ENCODE measurements at places on chromosomes 12 and 14.

DNA sequence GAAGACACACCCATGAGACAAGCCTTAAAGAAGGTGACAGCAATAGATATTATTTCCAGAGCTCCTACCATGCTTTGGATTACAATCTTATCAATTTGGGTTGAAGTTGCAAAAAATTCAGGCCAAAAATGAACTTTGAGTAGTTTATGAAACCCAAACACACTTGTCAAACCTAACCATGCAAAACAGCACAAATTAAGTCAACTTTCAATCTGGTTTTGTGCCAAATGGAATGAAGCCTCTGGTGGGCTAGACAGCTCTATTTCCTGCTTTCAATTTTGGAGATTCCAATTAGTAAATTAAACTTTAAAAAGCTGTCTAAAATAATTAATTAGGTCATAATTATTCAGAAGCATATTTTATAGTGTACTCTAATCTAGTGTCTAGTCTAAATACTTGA, 203.4 kb downstream of the SYT1 start:
- no peak for DNase-seq

- DNase-seq: no peak
Observed at GRCh38 chr12:93184672-93185368, 192.9 kb upstream of the NUDT4 start.

DNA sequence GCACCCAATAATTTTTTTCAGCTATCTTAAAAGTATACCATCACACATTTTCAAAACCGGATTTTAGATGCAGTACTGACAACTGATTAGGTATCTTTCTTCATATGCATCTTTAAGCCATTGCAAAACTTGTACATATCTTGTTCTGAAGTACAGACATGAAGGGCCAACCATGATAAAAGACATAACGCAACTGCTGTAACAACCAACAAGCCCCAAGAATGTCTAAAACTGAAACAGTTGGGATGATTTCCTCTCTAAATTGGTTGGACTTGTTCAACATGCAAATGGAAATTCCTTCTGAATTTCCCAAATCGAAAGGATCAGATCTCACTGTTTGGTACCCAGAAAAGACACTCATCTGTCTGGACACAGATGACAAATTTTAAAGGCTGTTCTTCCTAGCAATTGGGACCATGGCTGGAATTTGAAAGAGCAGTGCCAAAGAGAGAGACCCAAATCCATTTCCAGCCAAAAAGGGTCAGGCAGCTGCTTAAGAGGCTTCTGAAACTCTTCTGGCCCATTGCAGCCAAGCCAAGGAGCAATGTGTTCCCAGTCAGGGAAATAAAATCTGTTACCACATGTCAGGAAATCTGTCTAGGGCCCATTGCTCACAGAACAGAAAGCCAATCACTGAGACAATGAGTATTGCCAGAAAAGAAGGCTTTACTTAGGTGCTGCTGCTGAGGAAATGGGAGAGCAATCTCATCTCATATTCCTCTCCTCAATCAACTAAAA, 1122.4 kb upstream of the USP15 start:
- no peak for DNase-seq

DNA sequence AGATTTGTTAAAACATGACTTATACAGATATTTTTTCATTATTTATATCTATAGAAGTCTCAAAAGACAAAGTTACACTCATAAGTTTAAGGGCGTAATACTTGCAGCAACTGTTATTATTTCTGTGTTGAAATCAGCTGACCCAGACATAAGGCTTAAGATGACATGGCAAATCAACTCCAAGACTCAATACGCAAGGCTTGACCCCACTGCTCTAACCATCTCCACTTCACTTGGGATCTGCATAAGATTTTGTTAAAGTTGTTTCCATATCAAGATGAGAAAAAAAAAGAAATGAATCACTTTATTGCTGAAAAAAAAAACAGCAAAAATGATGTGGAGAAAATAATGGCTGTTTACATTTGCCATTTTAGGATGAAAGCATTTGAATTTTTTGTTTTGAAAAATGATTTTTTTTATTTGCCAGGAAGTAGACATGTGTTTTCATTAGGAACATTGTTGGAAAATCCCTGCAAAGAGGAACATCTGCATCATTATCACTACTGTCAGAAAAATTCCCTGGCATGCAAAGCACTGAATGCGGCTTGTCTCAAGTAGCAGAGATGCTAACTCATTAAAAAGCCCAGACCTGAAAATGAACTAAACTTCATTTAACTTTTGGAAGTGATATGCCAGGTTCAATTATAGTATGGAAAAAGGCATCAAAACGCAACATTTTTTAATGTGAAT, 73.5 kb downstream of the LIN7A start:
- DNase-seq: no peak

DNA sequence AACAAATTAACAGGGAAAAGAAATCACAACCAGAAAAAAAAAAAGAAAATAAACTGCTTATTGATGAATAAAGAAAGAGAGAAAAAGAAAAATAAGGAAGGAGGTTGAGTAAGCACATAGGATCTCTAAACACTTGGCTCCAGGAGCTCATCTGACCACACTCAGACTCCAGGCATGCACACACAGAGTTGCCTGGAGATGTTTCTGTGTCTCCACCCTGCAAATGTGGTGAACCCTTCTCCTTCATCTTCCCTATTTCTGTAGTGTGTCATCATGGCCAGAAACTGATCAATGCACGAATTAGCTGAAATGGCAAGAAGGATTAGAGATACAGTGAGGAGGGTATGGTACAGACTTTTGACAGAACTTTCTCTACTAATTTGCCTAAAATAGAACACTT, 20.2 kb downstream of the OR4N2 start:
- no peak for DNase-seq

DNA sequence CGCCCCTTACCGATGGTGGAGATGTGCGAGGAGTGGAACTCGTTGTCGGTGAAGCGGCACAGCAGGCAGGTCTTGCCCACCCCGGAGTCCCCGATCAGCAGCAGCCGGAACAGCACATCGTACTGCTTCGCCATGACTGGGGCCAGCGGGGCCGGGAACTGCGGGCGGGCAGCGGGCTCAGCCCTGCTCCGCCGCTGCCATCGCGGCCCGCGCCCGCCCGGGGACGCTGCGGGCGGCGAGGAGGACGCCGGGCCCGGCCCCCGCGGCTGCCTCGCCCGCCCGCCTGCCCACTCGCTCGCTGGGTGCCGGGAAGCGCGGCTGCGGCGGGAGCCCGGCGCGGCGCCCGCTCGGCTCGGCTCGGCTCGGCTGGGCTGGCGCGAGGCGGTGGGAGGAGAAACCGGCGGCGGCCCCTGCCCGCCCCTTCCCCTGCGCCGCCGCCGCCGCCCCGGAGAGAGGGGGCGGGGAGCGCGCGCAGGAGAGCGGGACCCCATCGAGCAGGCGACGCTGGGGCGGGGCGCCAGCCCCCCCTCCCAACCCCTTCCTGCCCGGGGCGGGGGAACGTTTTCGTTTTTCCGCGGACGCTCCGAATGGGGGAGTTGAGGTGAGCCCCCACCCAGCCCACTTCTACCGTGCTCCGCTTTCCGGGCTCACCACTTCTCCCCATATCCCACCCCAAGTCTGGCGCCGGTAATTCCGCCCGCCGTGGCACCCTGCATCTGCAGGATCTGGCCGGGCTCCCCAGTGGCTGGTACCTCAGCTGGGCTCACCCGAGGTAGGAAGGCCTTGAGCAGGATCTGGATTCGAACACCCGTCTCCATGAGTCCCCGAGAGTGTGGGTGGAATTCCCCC, at the start of gene RAB15:
Gene RAB15 (minus strand): TSS at position 394 of the 849 bp plus-strand sequence. CDS start 260 bp downstream, at position 134.
- DNase-seq: no peak

GRCh38 chr14:24734917-24735500, 101.0 kb upstream of the GZMB start:
- peak; percentile 19 for DNase-seq

DNA sequence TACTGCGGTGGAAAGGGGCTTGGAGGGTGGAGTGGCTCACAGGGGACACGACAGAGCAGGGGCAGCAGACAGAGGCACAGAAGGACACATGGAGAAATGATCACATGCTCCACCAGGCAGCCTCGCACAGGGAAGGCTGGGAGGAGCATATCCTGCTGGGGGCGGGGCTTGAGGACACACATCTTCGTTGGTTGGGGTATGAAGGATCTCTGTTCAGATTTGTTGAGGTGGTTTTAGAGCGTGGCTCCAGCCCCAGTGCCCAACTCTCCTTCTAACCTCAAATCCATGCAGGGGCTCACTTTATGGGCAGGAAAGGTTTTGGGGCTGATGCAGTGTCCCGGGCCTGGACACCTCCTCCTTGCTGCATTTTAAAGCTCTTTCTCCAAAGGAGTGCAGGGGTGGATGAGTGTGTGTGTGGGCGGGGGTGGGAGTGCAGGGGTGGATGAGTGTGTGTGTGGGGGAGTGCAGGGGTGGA, 733 bp upstream of the P3H3 start:
- no peak for DNase-seq

DNA sequence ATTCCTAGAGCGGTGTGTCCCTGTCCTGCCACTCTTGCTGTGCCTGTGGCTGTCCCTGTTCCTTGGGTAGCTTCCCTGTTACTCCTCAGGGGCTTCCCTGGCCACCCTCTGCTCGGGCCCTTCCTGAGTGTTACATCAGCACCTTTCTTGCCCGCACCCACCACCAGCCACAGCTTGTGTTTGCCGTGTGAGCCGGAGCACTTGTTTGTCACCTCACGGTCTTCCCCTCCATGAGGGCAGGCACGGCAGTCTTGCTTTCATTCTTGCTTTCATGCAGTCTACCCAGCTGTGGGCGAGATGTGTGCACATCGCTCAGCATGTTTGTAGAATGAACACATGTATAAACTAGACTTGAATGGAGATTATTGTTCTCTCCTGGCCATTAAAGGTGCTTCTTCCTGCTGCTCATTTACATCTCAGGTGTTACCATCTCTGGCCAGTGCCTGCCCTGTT, 42.0 kb downstream of the TRAF3 start:
- DNase-seq: no peak

- no peak for DNase-seq
Observed at GRCh38 chr12:8507596-8507995, 5.7 kb upstream of the CLEC4D start.

DNA sequence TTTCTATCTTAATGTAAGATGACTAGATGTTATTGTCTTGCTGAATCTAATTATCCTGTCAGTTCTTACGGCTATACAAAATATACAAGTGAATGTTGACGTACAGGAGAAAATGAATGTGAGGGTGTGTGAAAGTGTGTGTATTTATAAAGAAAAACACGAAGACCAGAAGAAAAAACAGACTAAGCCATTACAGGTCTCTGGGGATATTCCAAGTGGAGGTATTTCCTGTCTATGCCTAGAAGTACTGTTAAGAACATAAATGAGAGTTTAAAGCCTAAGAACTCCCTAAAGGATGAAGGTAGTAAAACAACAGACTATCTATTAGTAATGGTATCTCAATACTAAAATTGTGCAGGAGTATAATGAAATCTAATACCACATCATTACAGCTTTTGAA, 7.6 kb downstream of the MDM1 start:
- no peak for DNase-seq

GRCh38 chr12:99722690-99723486, 75.3 kb downstream of the GARIN6 start:
- no peak for DNase-seq

GRCh38 chr12:25083211-25083610, 111.7 kb downstream of the DNAI7 start:
- DNase-seq: no peak

- peak; percentile 3 for DNase-seq
Observed at GRCh38 chr12:48037267-48037915, 33.1 kb upstream of the COL2A1 start.

- no peak for DNase-seq
Observed at GRCh38 chr12:97760601-97761000, 298.0 kb downstream of the RMST start.

- peak; percentile 23 for DNase-seq
Observed at GRCh38 chr14:39006721-39007410, 96.2 kb downstream of the SEC23A start.

- no peak for DNase-seq
Observed at GRCh38 chr14:93748208-93749075, 39.8 kb downstream of the PRIMA1 start.

DNA sequence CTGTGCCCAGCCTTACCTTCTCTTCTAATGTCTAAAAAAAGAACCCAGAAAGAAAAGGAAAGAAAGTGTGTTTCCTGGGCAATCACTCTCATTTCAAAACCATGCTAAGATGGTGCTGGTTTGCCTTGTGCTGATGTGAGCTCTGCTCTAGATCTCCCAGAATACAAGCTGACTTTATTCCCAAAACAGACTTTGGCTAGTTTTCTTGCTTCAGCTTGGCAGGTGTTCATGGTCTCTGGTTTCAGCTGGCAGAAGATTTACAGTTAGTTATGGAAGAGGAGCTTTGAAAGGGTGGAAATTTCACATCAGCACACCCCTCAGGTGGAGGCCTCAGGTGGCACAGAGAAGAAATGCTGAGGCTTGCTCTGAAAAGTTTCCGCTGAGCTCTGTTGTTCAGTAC, 34.4 kb downstream of the PPP1R36 start:
- no peak for DNase-seq

DNA sequence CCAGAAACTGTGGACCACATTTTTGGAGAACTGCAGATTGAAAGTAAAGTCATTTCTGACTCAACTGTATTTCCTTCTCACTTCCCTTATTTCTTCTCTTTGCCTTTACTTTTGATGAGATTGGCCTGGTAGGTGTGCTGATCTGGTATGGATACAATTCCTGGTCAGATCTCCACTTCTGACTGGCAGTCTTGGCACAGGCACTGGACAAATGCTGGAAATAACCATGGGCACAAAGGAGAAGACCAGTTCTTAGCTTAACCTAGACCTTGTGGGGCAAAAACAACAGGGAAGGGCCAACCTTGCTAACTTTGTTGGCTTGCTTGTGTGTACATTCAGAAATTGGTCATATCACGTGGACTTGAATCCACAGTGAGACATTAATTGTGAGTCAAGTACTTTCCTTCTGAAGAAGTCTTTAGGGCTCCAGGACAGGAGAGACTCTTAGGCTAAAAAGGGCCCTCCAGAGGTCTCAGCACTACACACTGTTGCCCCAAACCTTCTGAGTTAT, 75.0 kb downstream of the DIP2B start:
- DNase-seq: no peak

GRCh38 chr12:88469154-88469553, 111.1 kb downstream of the KITLG start:
- no peak for DNase-seq

- no peak for DNase-seq
Observed at GRCh38 chr12:108798551-108799221, 58.7 kb downstream of the SSH1 start.

GRCh38 chr12:132315951-132316350, 13.4 kb downstream of the GALNT9 start:
- no peak for DNase-seq

GRCh38 chr14:102565959-102566358, 26.5 kb upstream of the RCOR1 start:
- DNase-seq: no peak

DNA sequence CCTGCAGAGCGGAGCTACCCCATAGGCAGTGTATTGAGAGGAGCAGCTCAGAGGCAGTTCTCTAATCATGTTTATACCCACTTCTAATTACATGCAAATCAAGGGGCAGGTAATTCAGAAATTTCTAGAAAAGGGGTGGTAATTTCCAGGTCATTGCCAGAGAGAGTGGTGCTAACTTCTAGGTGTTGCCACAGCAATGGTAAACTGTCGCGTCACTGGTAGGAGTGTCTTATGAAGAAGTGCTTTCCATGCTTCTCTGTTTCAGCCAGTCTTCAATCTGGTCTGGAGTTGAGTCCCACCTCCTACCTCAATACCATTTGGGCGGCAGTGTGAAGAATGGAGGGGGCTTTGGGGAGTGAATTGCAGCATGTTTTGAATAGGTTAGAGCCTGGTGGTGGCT, 8.5 kb upstream of the AMN1 start:
- DNase-seq: no peak
